ENCODE measurements at places on chromosomes 6 and 20.

DNA sequence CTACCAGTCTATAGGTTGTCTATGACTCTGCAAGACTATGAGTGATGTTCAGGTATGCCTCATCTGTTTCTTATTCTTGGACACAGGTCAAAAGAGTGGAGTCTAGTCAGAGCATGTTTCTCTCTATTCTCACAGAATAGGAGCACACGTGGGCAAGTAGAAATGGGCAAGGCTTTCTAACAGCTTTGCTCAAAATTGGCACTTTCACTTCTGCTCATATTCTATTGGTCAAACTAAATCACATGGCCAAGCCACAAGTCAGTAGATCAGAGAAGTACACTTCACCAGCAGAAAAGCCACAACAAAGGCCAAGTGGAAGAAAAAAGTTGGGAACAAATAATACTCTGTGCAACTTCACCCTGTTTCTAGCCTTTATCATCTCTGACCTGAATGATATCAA is 354.5 kb upstream of the SYNCRIP start:
- DNase-seq: no peak

- DNase-seq: no peak
Observed at GRCh38 chr6:48994811-48995210, 468.2 kb downstream of the MMUT start.

- DNase-seq: no peak
Observed at GRCh38 chr20:17878912-17879602, 89.5 kb downstream of the SNX5 start.

GRCh38 chr6:27679964-27680694 is 207.2 kb upstream of the ZNF184 start:
- no peak for DNase-seq

DNA sequence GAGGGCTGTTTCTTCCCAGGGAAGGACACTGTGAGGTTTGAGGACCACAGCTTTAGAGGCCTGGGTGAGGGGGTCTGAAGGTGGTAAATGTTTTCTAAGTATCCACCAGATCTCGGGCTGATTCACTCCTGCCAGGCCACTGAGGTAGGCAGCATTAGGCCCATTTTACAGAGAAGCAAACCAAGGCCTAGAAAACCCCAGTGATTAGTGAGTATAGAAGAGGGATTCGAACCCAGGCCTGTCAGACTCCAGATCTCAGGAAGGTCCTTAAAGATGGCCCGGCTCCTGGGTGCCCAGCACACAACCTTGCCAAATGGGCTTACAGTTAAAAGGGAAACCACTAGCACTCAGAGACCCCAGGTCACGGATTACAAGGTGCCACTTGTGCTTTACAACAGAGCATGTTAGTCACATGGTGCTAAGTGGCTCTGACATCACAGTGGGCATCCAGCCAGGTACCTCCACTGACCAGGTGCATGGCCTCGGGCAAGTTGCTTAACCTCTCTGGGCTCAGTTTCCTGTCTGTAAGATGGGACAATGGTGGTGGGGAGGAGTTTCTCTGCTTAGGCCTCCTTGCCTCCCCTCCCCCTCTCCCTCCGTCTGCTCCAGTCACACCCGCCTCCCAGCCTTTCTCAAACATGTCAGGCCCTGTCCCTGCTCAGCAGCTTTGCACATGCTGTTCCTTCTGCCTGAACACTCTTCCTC is 18.8 kb upstream of the SIRPA start:
- DNase-seq: no peak

- DNase-seq: no peak
Observed at GRCh38 chr6:43993881-43994523, 133.2 kb downstream of the MRPL14 start.

GRCh38 chr6:136786658-136787057 is 5.6 kb downstream of the MAP3K5 start:
- DNase-seq: no peak

DNA sequence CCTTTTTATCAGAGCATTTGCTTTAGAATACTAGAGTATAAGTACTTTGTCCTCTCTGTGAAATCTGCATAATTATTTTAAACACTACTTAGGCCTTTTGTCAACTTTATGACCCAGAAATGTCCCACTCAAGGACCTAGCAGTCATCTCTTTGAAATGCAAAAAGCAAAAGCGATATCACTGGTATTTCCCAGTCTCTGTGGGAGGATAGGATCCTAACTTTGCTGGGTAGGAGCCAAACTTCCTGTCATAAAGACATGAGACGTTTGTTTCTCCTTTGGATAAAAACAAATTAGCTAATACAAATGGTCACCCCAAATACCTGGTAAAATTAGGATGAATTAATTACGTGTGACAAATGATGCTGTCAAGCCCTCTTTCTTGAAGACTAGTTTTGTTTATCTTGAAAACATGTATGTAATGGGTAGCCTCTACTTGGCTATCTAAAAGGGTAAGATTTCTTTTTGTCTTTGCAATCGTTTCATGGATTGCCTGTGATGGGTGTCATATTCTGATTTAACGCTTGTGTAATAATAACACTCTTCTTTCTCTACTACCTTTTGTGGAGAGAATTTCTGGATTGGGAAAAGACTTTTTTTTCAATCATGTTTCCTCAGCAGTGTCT is 36.2 kb downstream of the DCDC2 start:
- no peak for DNase-seq

GRCh38 chr6:116624036-116624805 is 7.9 kb downstream of the RSPH4A start:
- DNase-seq: no peak

- peak; percentile 98 for DNase-seq
Observed at GRCh38 chr6:156731396-156731795, 45.8 kb upstream of the ARID1B start.

DNA sequence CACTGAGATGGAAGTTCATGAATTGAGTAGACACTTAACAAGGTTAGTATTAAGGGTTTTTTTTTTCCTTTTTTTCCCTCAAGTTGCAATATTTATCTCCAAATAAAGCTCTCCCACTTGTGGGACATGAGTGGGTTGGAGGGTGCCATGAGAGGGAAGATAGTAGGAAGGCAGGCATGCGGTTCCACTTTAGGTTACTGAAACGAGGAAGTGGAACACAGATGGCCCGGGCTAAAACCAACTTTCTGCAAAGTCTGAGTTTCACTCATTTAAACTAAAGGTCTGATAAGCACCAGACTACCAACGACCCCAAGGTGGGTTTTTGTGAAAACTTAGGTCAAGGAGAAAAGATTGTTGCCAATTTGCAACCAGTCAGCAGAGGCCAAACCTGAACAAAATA is 42.2 kb downstream of the TBC1D7 start:
- DNase-seq: no peak

DNA sequence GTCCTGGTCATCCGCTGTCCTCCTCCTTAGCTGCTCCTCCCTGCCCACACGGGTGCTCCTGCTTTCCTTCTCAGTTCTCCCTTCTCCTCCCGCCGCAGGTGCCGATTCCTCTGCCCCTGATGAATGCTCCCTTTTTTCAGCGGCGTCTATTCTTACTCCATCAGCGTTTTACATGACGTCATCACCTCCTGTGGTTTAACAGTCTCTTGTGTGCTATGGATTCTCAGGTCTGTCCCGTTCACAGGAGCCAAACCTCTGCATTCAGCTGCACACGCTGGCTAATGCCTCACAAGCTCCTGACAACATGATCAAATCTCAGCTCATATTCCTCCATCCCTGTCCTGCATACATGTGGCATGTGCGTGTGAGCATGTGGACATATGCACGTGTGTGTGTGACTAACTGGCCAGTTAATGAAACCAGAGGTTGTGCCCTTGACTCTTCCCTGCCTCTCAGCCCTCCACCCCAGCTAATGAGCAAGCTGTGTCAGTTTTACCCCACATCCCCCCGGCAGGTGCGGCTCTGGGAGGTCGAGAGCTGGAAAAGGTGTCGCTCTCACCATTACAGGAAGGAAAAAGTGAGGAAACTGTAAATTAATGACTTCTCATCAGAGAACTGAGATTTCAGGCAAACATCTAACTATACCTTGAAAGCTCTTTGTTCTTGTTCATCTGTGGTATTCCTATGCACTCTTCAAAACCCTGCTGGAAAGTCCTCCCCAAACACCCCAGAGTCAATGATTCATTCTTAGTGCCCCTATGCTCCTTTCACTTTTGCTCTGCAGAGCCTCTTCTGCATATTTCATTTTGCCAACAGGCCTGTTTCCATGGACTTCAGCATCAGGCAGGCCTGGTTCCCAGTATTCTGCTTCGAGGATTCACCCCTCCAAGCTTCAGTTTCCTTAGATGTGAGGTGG is 163.1 kb downstream of the TTLL2 start:
- no peak for DNase-seq

GRCh38 chr6:165819394-165819793 is 156.4 kb upstream of the PDE10A start:
- DNase-seq: no peak

GRCh38 chr20:22946596-22946995 is 88.5 kb upstream of the SSTR4 start:
- no peak for DNase-seq

DNA sequence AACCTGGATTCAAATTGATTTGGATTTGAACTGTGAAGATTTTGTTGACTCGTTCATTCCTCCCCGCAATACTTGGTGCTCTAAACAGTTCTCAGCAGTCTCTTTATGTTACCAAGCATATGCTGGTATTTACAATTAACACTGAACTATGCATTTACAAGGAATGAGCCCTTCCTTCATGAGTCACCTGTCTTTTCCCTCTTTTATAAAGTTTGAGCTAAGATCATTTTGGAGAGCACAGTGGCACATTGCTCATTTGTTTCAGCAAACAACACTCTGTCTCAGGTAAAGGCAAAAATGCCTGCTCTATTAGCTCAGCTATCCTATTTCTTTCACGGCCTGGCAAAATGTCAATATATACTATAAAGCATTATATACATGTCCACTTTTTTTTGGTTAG is 285.4 kb downstream of the PHACTR1 start:
- DNase-seq: no peak
